ENCODE measurements at places on chromosomes 13 and 19. TPM values are rescaled to one million over a fixed set of nuclear protein-coding genes. Genes with fewer than 3 reads are reported as not detected.

DNA sequence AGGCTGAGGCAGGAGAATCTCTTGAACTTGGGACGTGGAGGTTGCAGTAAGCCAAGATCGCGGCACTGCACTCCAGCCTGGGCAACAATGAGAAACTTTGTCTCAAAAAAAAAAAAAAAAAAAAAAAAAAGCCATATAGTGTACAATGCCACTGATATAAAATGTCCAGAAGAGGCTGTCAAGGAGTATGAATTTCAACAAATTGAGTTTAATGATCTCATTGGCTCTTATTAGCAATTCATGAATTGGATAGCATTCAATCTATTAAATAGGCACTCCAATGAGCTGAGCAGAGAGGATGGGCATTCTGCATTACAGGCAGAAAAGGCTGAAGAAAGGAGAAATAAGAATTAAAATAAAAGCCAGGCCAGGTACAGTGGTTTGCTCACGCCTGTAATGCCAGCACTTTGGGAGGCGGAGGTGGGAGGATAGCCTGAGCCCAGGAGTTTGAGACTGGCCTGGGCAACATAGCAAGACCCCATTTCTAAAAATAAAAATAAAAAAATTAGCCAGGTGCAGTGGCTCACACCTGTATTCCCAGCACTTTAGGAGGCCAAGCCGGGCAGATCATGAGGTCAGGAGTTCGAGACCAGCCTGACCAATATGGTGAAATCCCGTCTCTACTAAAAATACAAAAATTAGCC, 757 bp upstream of the LMNB2 start:
- DNase-seq = no peak

Gene MAMSTR
- 1.4 TPM for total RNA-seq

- peak; percentile 82 for DNase-seq
These were observed 62.1 kb downstream of the ARHGEF7 start for GRCh38 chr13:111177081-111177711.

Gene PRR19
- total RNA-seq = 1.6 TPM

GRCh38 chr13:76707360-76707759, 178.8 kb downstream of the KCTD12 start:
- DNase-seq = no peak

DNA sequence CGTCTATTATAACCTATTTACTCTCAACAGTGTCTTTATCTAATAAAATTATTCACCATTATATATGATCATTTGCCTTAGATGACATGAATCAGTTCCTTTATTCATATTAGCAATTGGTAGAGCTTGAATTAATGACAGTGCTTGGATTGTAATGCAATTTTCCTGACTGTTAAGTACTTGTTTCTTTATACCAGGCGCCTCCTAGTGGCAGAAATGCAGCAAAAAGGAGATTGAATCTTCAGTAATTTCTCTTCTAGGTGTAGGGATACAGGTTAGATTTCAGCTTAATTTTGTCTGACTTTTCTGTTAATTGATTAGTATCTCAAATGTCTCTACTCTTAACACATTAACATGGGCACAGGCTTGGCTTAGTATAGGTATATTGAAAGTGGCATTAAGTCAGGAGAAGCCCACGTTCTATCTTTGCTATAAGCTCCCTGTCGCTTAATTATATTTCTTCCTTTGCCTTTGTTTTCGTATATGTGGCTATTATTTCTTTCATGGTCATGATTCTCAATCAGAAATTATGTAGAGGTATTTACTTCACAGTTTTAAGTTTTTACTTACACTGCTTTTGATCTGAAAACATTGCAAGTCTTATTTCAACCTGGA, 9.1 kb upstream of the LHFPL6 start:
- DNase-seq = peak; percentile 85

DNA sequence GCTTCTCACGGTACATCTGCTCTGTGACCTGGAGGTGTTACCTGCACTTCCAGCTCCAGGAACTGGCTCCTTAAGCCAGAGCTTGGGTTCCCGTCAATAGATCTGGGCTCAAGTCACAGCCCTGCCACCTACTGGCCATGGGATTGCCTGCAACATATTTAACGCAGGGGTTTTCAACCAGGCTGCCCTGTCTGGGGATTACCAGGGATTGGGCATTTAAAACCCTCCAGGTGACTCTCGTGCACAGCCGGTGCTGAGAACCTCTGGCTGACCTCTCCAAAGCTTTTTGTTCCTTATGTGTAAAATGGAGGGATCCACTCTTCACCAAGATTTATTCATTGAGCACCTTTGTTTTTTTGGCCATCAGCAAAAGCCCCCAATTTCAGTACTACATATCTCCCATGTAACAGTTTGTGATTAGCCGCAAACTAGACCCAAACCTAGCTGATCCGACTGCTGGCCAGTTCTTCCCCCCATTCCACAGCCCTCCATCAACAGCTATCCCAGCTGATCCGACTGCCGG, 76.6 kb upstream of the STK24 start:
- DNase-seq = peak; percentile 91

GRCh38 chr19:45613926-45614725, 12.1 kb upstream of the GPR4 start:
- peak; percentile 77 for DNase-seq

DNA sequence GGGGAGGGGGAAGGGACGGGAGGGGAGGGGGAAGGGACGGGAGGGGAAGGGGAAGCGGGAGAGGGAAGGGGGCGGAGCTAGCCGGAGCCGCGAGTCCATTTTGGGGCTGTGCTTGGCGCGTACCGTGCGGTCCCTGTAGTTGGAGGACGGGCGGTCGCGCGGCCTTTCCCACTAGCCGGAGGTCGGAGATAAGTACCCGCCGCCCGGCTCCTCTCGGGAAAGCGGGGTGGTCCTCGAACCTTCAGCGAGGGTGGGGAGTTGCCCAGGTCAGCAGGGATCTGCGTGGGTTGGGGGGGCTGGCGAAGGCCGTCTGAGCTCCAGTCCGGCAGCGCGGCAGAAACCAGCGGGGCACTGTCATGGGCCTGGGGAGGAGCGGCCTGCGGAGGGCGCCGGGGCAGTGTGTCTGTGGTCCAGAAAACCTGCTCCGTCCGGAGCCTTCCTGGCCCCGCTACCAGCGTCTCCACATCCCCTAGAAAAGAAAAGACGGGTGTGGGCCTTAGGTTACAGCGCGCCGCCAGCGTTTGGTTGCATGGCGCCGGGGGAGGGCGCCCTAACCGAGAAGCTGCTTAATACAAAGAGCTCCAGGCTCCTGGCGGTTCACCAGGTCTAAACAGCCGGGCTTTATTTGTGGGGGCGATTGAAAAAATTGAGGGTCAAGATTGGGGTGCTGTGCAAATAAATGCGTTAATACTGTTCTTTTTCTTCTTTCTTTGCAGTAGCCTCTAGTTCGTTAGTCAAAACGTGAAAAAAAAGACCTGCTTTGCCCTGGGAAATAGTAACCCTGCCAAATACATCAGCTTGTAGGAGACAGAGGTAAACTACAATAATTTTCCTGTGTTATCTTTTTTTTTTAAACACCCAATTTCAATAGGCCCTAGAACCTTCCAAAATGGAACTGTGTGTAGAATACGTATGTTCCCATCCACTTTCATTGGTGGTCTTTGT, at the start of gene TRIM13:
TSS of gene TRIM13 (plus strand) at position 92 of the 945 bp plus-strand sequence. CDS start 14,899 bp downstream, outside the sequence.
- DNase-seq = peak; percentile 95

Gene PSG11
- total RNA-seq = not detected

Gene IL17D
- not detected for total RNA-seq

Gene ETV2
- 1.1 TPM for total RNA-seq

Gene ZNF468
- 13.3 TPM for total RNA-seq

Gene KDELR1
- total RNA-seq = 77.7 TPM

Gene AP1M2
- total RNA-seq = not detected

Gene ZNF813
- 5.2 TPM for total RNA-seq

DNA sequence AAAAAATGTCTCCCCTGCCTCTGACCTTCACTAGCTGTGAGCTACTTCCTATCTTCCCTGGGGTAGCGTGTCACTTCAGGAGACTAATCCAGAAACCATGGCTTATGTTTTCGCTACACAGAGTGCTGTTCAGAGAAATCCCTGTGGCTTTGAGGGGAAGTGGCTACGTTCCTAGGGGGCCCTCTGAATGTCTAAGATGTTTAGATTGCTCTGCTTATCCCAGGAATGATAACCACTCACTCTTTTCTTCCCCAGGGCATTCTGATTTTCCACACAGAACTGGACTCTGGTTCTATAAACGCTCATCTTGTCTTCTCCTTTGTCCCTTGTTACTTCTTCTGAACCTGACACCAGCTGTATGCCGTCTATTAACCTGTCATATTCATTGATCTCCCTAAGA, 572.5 kb downstream of the OLFM4 start:
- DNase-seq = no peak

- DNase-seq = peak; percentile 55
These were observed 451.7 kb downstream of the EFNB2 start for GRCh38 chr13:106083620-106084350.

DNA sequence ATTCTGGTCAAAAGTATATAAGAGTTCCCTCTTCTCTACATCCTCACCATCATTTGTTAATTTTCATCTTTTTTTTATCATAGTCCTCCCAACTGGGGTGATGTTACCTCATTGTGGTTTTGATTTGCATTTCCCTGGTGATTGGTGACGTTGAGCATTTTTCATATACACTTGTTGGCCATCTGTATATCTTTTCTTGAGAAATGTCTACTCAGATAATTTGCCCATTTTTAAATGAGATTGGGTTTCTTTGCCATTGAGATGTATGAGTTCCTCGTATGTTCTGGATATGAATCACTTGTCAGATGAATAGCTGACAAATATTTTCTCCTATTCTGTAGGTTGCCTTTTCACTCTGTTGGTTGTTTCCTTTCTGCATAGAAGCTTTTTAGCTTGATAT, 2.4 kb downstream of the CD33 start:
- DNase-seq = no peak

- DNase-seq = peak; percentile 70
These were observed 1.3 kb downstream of the HNRNPL start for GRCh38 chr19:38848299-38849146.

DNA sequence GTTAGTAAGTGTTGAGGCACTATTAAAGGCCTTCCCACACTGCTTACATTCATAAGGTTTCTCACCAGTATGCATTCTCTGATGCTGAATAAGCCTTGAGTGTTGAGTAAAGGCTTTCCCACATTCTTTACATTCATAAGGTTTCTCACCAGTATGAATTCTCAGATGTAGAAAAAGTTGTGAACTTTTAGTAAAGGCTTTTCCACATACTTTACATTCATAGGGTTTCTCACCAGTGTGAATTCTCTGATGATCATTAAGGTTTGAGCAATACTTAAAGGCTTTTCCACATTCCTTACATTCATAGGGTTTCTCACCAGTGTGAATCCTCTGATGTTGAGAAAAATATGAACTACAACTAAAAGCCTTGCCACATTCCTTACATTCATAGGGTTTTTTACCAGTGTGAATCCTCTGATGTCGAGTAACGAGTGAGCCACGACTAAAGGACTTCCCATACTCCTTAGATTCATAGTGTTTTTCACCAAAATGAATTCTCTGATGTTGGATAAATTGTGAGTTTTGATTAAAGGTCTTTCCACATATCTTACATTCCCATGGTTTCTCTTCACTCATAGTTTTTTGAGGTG, 24.2 kb downstream of the ZNF829 start:
- DNase-seq = no peak

- DNase-seq = no peak
These were observed 35.2 kb upstream of the WDFY2 start for GRCh38 chr13:51549050-51549449.

DNA sequence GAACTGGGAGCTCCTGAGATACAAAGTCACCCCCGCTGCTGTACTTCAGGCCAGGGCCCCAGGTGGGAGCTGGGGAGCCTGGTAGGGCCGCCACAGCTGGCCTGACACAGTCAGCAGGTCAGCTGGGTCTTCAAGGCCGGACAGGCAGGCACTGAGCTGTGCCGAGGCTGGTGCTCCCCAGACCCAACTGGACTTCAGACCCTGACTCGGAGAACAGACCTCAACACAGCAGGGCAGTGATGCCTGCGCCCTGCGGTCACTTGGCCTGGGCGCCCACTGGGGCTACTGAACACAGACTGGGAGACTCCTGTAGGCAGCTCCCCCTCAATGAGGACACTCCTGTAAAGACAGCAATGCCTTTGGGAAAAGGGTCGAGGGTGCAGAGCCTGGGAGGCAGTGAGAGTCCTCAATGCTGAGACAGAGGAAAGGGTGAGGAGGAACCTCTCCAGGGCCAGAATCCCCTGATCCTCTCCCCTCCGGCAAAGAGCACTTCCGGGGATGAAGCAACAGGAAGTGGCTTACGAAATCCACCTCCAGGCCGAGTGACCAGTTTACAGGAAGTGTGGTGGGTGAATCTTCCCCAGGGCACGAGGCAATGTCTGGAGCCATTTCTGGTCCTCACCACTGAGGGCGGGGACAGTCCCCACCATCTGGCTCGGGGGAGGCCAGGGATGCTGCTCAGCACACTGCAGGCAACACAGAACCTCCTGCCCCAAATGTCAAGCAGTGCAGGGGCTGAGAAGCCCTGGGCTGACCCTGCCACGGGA, 40.8 kb upstream of the ISYNA1 start:
- peak; percentile 84 for DNase-seq

Gene ZNF223
- not detected for total RNA-seq

Gene SPACA4
- total RNA-seq = not detected

Gene CCDC122
- total RNA-seq = 0.56 TPM

Gene FFAR2
- not detected for total RNA-seq

DNA sequence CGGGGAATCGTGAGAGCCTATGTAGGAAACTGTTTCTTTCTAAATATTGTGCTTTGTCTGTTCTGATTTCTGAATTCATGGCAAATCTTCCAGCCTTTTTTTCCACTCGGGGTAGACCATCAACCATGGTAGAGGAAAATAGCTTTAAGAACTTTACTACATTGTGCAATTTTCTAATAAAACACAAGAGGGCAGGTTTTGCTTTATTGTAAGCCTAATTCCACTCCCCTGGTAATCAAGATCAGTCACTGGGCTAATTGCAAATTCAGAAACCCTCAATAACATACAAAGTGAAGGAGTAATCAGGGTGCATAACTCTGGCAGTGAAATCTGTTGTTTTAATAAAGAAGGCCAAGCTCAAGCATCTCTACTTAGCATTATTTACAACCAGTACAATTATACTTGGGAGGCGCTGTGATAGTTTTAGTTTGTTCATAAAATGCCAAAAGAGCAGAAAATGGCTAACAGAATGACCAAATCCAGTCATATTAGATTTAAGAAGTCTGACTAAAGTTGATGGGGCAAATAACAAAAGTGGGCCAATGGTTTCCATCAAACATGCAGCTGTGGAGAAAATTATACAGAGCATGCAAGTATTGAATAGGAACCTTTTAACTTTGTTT, 43.8 kb downstream of the DCT start:
- peak; percentile 63 for DNase-seq

GRCh38 chr13:35256459-35257148, 219.9 kb downstream of the MAB21L1 start:
- no peak for DNase-seq

DNA sequence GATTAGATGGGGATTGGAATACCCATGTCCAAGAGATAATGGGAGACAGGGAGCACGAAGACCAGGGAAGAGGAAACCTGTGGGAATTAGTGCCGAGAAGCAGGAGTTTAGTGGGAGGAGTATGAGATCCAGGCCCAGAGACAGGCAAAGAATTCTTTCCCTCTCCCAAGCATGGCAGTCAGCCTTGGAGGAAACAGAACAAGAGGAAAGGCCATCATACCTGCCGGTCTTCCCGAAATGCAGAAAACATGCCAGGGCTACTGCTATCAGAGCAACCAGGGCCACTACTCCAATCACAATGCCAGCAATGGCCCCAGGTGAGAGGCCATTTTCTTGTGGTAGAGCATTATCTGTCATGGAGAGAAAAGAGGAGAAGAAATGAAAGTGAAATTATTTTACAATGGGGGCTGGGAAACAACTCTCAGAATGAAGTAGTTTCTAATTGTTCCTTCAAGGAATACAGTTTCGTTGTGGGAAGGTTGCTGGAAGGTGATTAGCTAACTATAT, 16.1 kb downstream of the CEACAM1 start:
- peak; percentile 71 for DNase-seq

GRCh38 chr13:109785892-109786450, 412 bp downstream of the IRS2 start:
- DNase-seq = no peak

Data from activated CD4-positive, alpha-beta T cell treated with anti-CD3 and anti-CD28 coated beads, Interleukin-2, amount 10 ng/mL, durations not matched to agents 24 days and 14 days (primary cell).